C1 segment of cervical spinal cord (tissue), 14 donors: ENCODE measurements at places on chromosomes 7 and 10.
A peak's percentile ranks its signal among the peaks of the same experiment; 100 is the strongest.

GRCh38 chr10:91741356-91741755, 56.9 kb upstream of the TNKS2 start:
- DNase-seq = no peak

DNA sequence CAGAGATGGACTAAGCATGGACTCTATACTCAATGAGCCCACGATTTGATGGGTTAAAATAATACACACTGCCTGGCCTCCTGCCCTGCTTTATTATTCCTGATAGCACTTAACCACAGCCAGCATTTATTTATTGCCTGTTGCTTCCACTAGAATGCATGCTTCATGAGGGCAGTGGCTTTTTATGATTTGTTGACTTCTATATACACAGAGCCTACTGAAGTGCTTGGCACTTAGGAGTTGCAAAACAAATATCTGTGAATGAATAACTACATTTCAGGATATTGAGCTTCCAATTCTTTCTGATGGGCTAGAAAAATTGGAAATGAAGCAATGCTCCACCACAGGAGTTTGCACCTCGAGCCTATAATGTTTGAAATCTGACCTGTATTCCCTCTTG, 513.6 kb upstream of the ZMIZ1 start:
- no peak for DNase-seq

DNA sequence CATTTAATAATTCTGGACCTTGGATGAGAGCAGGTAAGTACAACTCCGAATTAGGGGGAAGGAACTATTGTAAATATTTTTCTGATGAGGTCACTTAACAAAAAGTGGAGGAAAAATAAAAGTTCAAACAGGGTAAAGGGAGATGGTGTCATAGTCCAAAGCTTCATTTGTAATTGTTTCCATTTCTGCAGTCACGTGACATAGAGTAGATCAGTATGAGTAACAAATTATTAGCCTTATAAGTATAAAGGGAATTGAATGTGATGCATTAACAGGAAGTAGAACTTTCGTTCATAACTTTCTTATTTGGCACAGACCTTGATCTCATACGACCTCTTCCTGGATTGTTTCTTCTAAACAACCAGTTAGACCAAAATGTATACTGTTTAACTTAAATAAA, 347.2 kb upstream of the TPK1 start:
- no peak for DNase-seq

DNA sequence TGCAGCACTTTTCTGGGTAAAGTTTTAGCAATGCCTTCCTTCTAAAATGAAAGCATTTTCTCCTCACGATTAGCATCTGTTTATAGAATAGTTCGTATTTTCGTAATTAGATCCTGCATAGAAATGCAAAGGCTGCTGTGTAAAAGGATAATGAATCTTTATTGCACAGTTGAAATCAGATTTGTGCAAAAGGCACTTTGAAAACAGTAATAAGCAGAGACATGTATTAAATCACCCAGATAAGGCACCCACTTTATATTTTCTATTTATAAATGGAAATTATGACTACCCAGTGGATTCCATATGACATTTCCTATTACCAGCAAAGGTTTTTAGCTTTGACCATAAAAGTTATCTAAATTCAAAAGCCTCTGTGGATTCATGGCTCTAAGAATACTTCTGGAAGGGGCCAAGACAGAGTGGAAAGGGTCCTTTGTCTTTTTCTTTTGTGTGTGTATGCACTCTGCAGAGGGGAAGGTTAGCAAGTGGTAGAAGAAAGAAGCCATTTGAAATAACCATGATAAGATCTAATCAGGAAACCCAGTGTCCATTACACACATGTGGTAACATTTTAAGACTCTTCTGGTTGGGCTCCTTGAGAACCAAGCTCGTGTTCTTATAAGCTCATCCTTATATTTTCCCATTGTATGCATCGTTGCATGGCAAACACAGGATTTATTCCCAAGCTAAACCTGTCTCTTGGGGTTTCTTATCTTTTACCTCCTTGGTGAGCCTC, 612.1 kb downstream of the AUTS2 start:
- DNase-seq = no peak

- no peak for DNase-seq
Observed at GRCh38 chr7:34361663-34362250, 296.3 kb upstream of the NPSR1 start.

- no peak for DNase-seq
Observed at GRCh38 chr7:128161466-128162125, 79.5 kb upstream of the LEP start.

DNA sequence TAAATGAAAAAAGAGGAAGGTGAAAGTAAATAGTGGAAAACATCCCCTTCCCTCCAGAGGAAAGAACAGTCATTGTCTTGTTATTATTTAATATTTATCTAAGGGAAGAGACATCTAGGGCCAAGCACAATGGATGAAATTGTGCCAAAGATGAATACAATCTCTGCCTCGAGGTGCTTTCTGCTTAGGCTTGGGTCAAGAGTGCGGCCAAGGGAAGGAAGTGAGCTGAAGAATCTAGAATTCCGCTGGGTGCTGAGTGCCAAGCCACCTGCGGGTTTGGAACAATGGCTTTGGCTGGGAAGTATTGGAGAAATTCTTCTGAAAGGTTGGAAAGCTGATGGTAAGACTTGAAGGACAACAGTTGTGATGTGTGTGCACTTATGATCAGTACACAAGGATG, 531.3 kb upstream of the FZD8 start:
- DNase-seq = no peak

- DNase-seq = no peak
Observed at GRCh38 chr10:33155720-33156638, 178.5 kb downstream of the NRP1 start.

DNA sequence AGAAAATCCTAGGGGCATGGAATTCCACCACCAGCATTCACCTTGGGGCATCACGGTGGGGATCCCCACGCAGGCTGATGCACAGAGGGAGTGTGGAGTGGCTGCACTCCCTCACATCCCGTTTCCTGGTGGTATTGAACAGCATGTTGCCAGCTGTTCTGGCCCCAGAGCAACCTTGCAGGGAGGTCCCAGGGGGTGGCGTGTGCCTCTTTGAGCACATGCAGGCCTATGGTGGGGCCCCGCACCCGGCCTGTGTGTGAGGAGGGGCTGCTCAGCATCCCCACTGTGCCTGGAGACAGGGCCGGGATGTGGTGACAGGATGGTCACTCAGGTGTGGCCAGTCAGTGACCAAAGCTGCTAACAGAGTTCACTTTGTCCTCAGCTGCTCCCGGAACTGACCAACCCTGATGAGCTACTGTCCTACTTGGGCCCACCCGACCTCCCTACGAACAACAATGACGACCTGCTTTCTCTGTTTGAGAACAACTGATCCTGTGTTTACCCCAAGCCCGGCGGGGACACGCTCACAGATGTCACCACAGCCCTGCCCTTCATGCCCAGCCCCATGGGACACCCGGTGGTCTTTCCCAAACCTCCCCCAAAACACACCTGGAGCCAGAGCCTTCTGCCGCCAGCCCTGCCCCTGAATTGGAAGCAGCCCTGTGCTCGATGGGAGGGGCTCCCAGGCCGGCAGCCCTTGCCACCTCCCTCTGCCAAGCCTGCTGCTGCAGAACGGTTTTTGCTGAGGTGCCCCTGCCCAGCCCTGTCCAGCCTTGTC, 18.7 kb downstream of the ZMIZ2 start:
- DNase-seq = no peak

DNA sequence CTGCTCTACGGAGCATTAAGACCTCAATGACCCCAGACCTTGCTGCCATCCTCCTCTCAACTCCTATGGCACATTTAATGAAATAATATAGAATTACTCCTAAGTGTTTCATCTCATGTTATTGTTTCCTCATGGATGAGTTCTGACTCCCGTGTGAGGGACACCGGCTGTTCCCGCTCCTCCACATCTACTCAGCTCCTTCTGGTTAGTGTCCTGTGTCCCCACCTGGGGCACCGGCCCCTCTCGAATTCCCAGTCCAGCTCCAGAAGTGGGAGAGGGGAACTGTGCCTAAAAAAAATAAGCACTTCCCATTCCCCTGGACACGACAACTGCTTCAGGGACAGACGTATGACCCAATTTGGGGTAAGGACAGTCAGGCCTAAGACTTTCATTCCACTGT, 58.3 kb downstream of the PIP4K2A start:
- DNase-seq = no peak

DNA sequence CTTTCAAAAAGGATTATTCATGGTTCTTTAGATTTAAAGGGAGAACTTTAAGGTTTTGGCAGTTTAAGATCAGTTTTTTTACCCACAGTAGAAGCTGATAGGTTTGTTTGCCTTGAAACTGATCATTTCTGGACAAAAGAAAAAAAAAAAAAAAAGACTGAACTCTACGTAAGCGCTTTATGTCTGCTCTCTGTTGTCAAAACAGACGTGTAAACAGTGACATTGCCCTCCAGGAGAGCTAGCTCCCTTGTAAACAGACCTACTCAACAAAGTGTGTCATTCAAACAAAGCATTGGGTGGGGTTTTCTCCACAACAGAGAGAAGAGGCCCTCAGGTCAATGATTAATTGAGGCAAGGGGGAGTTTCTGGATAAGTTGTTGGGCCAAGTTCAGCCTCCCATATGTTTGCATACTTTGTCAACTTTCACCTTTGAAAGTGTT, 568.1 kb upstream of the LRRN3 start:
- no peak for DNase-seq

DNA sequence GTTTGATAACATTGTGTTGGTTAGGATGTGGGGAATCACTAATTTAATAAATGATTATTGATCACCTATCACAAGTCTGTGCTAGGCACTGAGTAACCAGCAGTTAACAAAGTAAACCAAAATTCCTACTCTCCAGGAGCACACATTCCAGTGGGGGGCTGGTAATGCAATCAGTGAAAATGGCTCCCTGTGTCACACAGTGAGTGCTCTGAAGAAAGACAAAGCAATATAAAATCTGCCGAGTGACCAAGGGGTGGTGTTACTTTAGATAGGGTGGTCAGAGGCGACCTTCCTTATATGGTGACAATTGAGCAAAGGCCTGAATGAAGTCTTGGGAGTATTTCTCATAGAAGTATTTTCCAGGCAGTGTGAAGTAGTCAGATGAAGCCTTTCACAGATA, 13.6 kb upstream of the SMC3 start:
- no peak for DNase-seq

GRCh38 chr7:134527979-134528371, 608 bp downstream of the AKR1B10 start:
- DNase-seq = no peak

DNA sequence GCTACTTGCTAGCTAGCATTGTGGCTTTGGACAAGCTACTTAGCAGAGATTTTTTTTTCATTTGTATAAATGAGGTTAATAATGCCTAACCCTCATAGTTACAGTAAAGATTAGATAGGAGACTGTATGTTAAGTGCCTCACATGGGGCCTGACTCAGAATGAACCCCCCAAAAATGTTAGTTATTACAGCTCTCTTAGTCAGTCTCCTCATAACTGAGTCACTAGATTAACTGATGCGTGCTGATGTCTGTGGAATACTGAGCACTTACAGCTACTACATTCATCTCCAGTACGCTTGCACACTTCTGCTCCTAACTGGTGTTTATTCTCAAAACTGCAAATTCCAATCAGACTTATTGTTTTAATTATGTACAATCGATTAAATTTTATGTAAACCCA, 315.3 kb downstream of the SNX13 start:
- no peak for DNase-seq

DNA sequence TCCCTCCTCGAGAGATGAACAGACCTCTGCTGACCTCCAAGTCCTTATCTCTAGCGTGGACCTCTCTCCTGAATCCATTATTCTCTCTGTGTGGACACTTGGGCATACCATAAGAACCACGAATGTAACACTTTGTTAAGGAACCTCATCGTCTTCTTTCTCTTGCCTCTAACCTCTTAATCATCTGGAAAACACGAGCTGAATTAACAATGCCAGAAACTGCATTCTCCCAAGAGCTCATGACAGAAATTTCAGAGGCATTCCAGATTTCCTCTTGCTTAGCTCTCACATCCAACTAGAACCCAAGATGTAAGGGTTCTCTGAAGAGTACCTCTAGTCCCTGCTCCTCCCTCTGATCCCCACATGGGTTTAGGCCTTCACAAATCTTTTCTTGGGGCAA, 101.5 kb downstream of the TRIL start:
- no peak for DNase-seq

- DNase-seq = no peak
Observed at GRCh38 chr7:50504646-50505546, 54.7 kb upstream of the FIGNL1 start.

GRCh38 chr7:157412021-157412443, 75.2 kb downstream of the DNAJB6 start:
- no peak for DNase-seq

DNA sequence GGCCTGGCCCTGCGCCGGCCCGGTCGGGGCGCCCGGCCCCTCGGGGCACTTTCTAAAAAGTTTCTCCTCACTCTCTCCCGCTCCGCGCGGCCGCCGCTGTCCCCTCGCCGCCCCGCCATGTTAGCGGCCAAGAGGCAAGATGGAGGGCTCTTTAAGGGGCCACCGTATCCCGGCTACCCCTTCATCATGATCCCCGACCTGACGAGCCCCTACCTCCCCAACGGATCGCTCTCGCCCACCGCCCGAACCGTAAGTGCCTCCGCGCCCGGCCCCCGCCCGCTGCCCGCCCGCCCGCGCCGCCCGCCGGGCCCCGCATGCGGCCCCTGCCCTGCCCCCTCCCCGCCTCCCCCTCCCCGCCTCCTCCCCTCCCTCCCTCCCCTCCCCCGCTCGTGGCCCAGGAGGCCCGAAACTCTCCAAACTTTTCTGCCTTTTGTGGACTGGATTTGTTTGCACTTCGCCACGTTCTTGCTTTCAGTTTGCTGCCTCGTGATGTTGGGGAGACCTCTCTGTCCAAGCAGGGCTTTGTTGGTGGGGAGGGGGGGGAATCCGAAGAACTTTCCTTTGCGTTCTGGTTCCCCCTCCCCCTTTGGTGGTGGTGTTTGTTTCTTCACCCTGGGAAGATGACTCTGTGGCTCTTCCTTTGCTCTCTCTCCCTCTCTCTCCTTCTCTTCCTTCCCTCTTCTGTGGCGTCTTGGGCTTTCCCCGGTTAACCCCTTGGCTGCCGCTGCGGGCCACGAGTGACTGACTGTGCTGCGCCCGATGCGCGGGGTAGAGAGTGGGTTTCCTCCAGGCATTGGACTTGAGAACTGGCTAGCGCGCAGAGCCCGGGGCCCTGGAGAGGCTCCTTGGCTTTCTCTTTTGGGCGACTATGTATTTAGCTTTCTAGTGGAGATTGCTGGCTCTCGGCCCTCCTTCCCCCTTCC, 1.6 kb downstream of the TCF7L2 start:
- peak; percentile 84 for DNase-seq

DNA sequence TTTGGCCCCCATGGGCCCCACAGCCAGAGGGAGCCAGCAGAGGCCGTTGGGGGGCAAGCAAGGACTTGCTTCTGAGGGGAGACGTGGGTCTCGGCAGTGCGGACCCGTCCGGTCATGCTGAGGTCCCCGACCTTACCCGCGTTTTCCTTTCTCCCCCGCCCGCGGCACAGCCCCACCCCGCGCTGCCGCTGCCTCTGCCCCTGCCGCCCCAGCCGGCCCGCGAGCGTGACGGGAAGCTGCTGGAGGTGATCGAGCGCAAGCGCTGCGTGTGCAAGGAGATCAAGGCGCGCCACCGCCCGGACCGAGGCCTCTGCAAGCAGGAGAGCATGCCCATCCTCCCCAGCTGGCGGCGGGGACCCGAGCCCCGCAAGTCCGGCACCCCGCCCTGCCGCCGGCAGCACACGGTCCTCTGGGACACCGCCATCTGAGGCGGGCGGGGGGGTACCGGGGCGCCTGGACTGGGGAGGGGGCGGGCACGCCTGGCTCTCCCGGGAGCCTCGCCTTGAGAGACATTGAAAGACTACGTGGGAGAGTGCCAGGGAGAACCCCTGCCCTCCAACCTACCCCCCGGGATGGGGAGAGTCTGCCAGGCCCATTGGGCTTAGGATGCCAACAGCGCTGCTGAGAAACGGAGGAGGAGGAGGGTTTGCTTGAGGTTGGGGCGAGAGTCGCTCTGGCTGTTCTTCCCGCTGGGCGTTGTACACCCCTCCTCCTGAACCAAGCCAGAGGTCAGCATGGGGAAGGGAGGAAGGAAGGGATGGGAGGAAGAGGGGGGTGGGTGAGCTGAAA, 9.9 kb downstream of the NYAP1 start:
- peak; percentile 61 for DNase-seq
